ENCODE measurements at places on chromosomes 2 and 18.

- no peak for DNase-seq
Observed at GRCh38 chr2:236156095-236156859, 11.9 kb downstream of the GBX2 start.

- no peak for DNase-seq
Observed at GRCh38 chr2:120547662-120548061, 188.0 kb upstream of the GLI2 start.

DNA sequence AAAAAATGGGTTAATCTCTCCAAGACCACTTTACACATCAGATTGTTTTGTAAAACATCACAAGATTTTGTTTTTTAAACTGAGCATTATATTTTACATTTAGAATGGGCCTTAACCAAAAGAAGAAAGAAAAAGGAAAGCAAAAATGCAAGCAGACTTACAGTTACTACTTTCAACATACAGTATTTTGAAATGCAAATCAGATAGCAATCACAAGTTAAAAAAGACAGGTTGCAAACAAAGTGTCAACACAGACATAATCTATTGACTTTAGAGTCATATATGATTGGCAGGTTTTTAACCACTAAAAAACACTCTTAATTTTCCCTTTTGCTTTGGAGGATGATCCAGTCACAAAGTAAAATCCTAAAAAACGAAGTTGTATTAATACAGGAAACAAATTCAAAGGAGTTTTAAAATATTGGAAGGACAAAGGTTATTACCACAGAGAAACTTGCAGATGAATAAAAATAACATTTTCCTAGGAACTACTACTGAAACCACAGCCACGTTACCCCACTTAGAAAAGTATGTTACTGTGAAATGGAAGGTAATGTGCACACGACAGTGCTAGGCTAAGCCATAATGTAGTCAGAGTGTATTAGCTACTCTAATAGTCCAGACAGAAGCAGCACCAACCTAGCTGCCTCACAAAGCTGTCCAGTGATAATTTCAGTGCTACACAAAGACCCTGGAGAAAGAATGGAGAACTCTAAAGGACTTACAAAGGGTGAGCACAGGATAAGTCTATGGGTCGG, 22.9 kb downstream of the DARS1 start:
- DNase-seq, result no peak

- DNase-seq, result peak; percentile 29
Observed at GRCh38 chr18:74493689-74494088, 2.5 kb upstream of the CNDP2 start.

GRCh38 chr2:100309973-100310719, 12.2 kb downstream of the LONRF2 start:
- no peak for DNase-seq

DNA sequence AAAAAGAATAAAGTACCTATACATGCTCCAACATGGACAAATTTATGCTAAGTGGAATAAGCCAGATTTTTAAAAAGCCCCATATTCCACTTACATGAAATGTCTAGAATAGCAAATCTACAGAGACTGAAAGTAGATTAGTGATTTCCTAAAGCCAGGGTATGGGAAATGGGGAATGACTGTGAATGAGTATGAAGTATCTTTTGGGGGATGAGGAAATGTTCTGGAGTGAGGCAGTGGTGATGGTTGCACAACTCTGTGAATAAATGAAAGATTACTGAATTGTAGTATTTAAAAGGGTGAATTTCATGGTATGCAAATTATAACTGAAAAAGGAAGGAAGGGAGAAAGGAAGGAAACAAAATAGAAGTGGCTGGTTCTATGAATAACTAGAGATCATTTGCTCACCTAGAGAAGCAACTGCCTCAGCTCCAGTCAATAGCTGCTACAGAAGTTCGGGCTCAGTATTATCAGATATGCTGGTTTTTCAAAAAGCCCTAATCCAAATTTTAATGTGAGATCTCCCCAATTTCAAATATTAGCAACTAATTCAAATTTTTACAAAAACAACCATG, 39.3 kb downstream of the MAP3K2 start:
- DNase-seq, result no peak
